ENCODE measurements at places on chromosomes 6 and 20.

- DNase-seq, result no peak
Measured at GRCh38 chr6:36873612-36874442, 776 bp downstream of the PPIL1 start.

- no peak for DNase-seq
Measured at GRCh38 chr6:6825193-6825784, 236.8 kb downstream of the LY86 start.

DNA sequence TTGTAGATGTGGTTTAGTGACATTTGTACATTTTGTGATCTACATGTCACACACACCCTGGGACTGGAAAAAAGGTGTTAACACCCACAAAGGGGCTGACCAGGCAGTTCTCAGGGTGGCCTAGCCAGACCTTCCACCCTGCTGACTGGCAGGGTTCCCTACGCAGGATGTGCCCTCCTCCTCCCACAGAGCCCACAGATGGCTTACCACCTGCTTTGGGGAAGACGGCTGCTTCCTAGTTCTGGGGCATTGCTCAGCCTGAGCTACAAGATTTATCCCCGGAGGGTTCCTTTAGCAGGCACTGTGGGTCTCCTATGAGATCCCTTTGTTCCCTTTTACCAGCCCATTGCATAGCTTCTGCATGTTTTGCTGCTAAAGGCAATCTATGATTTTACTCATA is 35.1 kb downstream of the SNAP25 start:
- no peak for DNase-seq

DNA sequence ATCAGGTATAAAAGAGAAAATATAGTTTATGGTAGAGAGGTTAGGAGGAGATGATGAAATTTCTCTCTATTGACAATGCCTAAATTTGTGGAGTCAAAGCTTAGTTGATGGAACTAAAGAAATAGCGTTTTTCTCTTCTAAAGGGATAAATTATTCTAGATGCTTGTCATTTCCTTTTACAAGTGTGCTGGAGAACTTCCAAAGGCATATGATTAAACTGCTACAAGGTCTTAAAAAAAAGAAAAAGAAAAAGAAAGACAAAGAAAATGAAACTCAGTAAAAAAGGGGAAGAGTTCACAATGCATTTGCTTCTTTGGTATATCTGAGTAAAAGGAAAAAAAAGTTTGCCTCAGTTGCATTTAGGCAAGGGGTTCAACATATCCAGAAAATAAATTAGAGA is 499.8 kb upstream of the PTCHD4 start:
- DNase-seq, result no peak

DNA sequence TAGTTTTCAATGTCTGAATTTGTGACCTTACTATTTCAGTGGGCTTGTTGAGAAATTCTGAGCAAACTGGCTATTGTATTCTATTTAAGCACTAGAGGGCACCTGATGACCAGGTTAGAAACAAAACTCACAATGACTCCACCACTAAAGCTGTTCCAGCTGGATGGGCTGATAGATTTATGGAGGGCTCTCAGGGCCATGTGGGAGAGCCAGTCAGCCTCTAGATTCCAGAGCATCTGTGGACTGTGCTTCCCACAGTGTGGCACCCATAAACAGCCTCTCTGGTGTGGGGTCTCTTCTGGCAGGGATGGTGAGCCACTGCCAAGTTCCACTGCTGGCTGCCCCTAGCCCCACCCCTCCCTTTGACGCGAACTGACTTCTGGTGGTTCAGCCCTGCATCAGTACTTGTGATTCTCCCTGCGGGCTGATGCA is 29.2 kb downstream of the C6orf58 start:
- no peak for DNase-seq

GRCh38 chr20:48586730-48587129 is 241.1 kb downstream of the PREX1 start:
- no peak for DNase-seq

DNA sequence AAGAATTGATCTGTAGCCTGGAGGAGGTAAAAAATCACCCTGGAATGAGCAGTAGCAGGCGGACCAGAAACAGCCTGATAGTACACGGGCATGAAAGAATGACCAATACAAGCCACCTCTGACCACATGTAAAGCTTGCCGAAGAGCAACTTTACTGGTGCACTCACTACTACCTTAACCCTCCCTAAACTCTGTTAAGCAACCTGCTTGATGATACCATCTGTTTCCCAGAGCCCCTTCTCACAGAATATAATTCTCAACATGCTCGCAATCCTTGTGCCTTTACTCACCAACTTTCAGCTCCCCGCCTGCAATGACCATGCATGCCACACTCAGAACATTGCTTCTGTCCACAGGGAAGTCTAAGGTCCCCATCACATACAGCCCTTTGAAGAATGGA is 296.5 kb downstream of the PKHD1 start:
- no peak for DNase-seq

GRCh38 chr6:37624606-37625574 is 72.8 kb downstream of the MDGA1 start:
- no peak for DNase-seq

DNA sequence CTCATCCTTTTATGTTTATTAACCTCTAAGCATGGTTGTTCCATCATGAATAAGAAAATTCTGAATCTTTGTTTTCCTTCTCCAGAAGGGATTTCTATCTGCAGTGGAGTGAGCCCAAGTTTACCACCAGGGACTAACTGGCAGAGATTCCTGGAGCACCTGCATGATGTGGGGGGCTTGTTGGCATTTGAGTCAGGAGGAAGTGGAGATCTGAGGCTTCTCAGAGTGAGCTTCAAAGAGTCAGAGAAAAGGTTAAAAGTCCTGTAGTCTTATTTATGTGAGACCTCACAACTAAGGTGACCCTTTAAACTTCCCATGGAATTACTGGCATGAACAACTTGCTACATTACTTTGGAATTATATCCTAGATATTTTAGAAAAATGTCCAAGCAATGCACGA is 138.1 kb upstream of the SLC24A3 start:
- DNase-seq, result no peak

DNA sequence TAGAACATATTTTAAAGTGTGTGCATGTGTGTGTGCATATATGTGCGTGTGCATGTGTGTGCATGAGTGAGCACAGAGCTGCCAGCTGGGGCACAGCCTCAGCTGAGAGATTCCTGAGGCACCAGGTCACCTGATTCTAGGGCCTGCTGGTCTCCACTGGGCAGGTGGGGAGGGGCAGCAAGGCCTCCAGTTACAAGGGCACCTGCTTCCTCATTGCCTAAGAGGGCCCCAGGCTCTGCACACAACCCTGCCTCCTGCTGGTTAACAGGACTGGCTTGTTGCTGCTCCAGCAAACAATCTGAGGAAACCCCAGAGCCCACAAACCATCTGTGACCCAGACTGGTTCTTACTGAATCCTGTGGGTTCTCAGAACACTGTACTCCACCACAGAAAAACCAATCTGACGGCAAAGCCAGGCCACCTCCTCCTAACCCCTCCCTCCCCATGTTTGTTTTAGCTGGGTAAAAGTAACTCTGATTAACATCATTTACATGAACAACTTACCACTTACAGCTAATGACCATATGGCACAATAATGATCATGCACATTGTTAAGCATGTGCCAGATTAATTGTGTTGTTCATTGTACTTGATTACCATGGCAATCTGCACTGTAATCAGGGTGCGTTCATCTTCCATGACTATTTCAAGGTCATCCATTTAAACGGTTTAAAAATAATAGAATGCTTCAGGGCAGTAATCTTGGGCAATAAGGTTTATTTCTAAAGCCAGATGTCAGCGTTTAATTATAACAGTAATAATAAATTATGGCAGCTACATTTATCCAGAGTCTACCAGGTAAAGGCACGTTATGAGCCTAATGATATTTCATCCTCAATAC is 23.1 kb upstream of the UBE2J1 start:
- peak; percentile 37 for DNase-seq

- DNase-seq, result no peak
Measured at GRCh38 chr20:25600632-25601031, 15.3 kb upstream of the NINL start.

DNA sequence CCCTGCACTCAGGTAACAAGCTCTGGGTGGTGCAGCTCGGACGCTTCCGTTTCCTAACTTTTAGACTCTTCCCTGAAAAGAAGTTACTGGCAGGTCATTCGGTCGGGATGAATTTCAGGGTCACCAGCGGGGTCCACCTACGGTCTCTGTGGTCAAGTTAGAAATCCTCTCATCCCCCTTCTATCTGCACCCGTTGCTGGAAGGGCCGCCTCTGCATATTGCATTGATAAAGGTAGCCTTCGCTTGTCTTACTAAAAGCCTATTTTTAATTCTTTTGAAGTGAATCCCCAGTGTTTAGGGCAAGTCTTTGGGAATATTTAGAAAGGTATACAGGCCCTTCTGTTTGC is 47.3 kb downstream of the LRRN4 start:
- DNase-seq, result no peak
